ENCODE measurements at places on chromosomes 6 and 20. TPM values are rescaled to one million over a fixed set of nuclear protein-coding genes. Genes with fewer than 3 reads are reported as not detected.

DNA sequence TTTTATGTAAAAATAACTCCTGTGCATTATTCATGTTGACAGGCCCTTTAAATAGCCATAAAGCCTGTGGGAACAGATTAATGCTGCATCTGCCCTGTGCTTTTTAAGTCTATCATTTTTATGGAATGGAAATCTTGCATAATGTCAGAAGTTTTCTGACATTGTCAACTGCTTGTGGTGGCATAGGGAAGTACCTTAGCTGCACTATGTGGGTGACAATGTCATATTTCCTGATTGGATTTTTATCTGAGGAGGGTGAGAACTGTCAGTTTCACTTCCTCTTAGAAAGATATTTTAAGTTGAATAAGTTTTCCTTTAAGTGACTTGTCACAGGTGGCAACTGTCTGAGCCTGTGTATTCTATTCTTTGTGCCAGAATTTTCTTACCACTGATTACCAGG lies 267.9 kb downstream of the PLCB1 start:
- DNase-seq: no peak

- peak; percentile 39 for DNase-seq
These were observed 129.7 kb upstream of the UFL1 start for GRCh38 chr6:96391776-96392360.

DNA sequence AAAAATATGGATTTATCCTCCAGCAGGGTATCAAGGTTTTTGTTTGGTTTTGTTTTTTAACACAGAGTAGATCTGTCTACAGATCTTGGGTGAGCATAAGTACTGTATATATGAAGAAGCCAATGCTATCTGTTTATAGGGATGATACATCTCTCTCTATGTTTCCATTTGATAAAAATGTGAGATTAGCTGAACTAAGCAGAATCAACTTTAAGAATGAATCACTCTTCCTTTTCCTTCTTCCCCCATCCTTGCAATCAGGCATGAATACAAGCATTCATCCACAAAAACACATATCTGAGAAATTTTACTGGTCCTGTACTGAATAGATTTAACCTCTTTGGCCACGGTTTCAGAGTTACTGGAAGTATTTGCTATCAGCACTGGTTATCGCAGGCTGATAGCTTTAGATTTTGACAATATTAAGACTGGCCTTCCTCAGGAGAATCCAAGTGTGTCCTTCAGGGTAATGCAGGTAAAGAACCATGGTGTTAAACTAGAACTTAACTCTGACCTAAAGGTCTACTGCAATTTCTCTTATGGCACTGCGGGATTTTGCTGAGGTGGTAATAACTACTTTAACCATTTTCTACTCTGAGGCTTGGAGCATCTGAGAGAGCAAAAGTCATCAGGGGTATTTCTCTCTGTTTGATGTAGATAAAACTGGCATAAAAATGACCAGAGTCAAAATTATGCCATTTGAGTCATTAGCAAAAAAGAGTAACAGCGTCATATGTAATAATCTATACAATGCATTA lies 1.5 kb downstream of the SNAP25 start:
- no peak for DNase-seq

GRCh38 chr6:154482858-154483257 lies 27.6 kb downstream of the CNKSR3 start:
- DNase-seq: no peak

GRCh38 chr6:92779746-92780145 lies 639.6 kb downstream of the EPHA7 start:
- peak; percentile 39 for DNase-seq

DNA sequence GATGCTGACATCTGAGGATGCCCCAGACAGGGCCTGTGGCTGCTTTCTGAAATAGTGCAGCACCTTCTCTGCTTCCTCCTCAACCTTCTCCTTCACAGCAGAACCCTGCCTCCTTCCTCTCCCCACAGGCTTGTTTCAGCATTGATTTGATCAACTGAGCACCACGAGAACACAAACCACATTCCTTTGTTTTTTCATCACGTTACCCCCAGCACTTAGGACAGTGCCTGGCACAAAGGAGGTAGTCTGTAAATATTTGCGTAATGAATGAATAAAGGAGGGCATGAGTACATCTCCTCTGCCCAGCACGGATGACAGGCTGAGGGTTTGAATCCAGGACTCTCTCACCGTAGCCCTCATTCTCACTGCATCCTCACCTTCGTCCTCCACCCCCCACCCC lies 21.3 kb upstream of the WFDC2 start:
- no peak for DNase-seq

DNA sequence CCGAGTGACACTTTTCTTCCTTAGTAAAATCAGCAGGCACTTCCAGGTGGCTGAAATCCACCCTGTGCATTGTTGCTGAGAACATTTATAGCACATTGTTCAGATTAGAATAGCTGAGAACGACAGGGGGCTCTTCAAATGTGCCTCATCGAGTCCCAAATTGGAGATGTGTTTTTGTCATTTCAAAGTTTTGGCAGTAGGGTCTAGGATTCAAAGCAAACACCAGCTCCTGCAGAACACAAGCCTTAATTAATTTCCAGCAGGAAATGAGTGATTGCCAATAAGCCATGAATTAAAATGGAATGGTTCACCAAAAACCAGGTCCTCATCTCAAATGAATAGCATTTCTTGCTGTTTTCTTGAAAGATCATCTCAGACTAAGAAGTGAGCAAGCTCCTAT lies 171.6 kb downstream of the PLCB1 start:
- no peak for DNase-seq

Gene BANF2
- total RNA-seq: not detected

Gene SCUBE3
- total RNA-seq: 9.7 TPM
